ENCODE measurements at places on chromosomes 7 and 10. TPM values are rescaled to one million over a fixed set of nuclear protein-coding genes. Genes with fewer than 3 reads are reported as not detected.

DNA sequence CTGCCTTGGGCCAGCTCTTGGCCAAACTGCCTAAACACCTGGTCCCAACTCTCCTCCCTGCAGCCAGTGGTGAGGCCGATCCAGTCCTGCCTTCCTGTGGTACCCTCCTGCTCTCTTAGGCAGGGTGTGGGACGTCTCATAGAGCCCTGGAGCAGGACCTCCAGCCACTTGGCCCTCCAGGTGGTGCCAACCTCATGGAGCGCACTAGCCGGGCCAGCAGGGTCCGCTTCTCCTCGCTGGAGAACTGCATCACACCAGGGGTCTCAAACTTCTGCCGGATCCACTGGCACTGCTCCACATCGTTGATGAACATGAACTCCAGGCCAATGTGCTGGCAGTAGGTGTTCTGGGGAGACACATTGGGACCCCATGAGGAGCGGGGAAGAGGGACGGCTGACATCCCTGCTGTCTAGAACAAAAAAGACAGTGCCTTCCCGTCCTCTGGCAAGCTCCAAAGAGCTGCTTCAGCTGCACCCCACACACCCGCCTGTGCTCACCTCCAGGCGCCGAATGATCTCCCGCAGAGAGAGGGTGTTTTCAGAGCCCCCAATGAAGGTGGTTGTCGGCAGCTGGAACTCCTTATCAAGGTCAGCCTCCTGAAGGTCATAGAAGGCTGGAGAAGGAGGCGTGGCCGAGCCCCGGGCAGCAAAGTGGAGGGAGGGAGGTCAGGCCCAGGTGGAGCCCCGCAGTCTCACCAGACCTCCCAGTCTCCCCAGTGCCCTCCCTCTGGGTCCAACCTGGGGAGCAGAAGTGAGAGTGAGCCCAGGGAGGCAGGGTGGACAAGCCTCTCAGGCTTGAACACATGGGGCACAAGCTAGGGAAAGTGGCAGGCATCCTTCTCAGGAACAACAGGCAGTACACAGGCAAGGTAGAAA is 10.2 kb downstream of the OGDHL start:
- H3K4me1 ChIP-seq: no peaks in the 10 kb centered on the region
- no peak for DNase-seq
- H3K27ac ChIP-seq: no peak overlapping the region
- no peaks in the 10 kb centered on the region for H3K27me3 ChIP-seq

- H3K27ac ChIP-seq: peak overlapping the region; percentile 79
- peak; percentile 74 for DNase-seq
- H3K4me1 ChIP-seq: peaks cover 31% of the 10 kb centered on the region
- no peaks in the 10 kb centered on the region for H3K36me3 ChIP-seq
- peak overlapping the region; percentile 91 for H3K4me3 ChIP-seq
- H3K27me3 ChIP-seq: no peaks in the 10 kb centered on the region
These were observed 1.0 kb upstream of the EPHB6 start for GRCh38 chr7:142853739-142854371.

- H3K4me1 ChIP-seq: no peaks in the 10 kb centered on the region
- H3K27me3 ChIP-seq: no peaks in the 10 kb centered on the region
- H3K4me3 ChIP-seq: no peak overlapping the region
- H3K27ac ChIP-seq: no peak overlapping the region
These were observed 283.4 kb downstream of the GFRA1 start for GRCh38 chr10:115989621-115990020.

- peaks cover 5% of the 10 kb centered on the region for H3K27me3 ChIP-seq
- DNase-seq: peak; percentile 87
- peak overlapping the region; percentile 88 for H3K27ac ChIP-seq
- H3K36me3 ChIP-seq: peaks cover 1% of the 10 kb centered on the region
These were observed 656 bp upstream of the CNNM2 start for GRCh38 chr10:102917314-102917961.

SLC39A12 gene
- total RNA-seq: not detected

RBM20 gene
- 0.50 TPM for total RNA-seq

Data from activated naive CD4-positive, alpha-beta T cell treated with anti-CD3 and anti-CD28 coated beads for 36 hours (primary cell).